Activated gamma-delta T cell treated with Interleukin-2 at 50 U/mL for 16 hours (primary cell): ENCODE measurements at places on chromosomes 2 and 18.

DNA sequence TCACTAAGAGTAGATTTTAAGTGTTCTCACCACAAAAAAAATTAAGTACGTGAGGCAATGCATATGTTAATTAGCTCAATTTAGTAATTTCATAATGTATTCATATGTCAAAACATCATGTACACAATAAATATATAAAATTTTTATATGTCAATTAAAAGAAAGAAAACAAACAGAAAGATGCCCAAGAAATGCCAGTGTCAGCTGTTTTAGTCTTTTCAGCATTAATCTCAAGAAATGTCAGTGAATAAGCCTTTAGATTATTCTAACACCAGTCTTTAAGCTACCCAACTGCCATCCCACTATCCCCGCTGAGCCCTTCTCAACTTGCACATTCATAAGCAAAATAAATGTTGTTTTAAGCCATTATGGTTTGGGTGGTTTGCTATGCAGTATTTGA lies 76.5 kb downstream of the C1D start:
- DNase-seq: no peak

- no peak for DNase-seq
Observed at GRCh38 chr18:8948471-8949149, 153.9 kb upstream of the NDUFV2 start.

GRCh38 chr2:187566266-187566665 lies 12.0 kb upstream of the TFPI start:
- DNase-seq: no peak

- no peak for DNase-seq
Observed at GRCh38 chr2:214465363-214466146, 54.7 kb downstream of the VWC2L start.

- no peak for DNase-seq
Observed at GRCh38 chr2:38549071-38549704, 53.5 kb downstream of the HNRNPLL start.
